Renal cortical epithelial cell (primary cell): ENCODE measurements at places on chromosomes 5 and 9. TPM values are rescaled to one million over a fixed set of nuclear protein-coding genes. Genes with fewer than 3 reads are reported as not detected.
A peak's percentile ranks its signal among the peaks of the same experiment; 100 is the strongest.

The PCDHB4 gene
- 0.35 and 1.4 TPM in 2 replicates for total RNA-seq

The OLFM1 gene
- 0.15 TPM in 1 of 2 replicates, not detected in the other for total RNA-seq

The BSPRY gene
- total RNA-seq, result 0.45 and 22.4 TPM in 2 replicates

- no peak for DNase-seq
Measured at GRCh38 chr5:78648359-78649210, at the start of gene LHFPL2. Gene LHFPL2 (minus strand): TSS chr5:78648772. CDS start chr5:78510213, 138,559 bp downstream.

GRCh38 chr9:23887781-23888180, 61.7 kb upstream of the ELAVL2 start:
- no peak for DNase-seq

- peak; percentile 47 for DNase-seq
Measured at GRCh38 chr9:16191691-16192402, 639.0 kb downstream of the CCDC171 start.

DNA sequence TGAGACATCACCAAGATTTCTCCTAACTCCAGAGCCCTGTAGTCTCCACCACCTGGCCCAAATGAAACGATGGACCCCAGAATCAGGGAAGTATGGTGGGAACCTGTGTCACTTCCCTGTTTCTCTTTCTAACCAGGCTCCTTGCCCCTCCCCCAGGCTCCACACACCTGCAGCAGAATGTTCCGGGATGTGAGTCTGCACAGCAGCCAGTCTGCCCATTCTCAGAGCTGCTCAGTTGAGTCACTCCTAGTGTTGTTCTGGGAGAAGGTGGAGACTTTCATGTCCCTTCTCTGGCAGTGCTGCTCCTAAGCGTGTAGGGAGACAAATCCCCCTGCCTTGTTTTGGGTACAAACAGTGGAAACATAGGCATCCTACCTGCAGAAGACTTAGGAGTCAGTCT, 76.0 kb upstream of the XPA start:
- DNase-seq, result no peak

GRCh38 chr5:87109746-87110145, 157.9 kb upstream of the RASA1 start:
- no peak for DNase-seq

DNA sequence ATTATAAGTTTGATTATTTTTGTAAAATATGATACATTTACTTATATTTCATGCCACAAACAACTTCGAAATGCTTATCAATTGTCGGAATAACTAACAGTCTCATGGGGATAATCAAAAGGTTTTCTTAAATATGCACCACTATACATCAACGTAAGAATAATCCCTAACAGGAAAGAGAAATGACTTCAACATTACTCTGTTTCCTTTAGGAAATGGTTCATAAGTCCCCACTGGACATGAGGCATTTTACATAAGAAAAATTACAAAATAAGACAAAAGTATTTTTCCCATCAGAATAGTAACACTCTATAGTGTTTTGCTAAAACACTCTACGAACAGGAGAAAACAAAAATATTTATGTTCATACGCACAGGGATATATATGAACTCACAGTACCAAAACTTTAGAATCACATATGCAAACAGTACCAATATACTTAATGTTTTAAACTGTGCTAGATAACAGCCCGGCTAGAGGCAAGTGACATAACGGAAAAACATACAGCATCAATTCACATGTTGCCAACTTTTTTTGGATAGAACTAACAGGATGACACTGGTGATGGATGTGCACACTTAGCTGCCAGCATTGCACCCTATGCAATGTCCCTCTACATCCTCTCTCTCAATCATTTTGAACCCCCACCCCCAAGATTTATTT, 120.5 kb downstream of the NFIB start:
- DNase-seq, result no peak

- DNase-seq, result no peak
Measured at GRCh38 chr9:1440256-1440655, 390.1 kb downstream of the DMRT2 start.

DNA sequence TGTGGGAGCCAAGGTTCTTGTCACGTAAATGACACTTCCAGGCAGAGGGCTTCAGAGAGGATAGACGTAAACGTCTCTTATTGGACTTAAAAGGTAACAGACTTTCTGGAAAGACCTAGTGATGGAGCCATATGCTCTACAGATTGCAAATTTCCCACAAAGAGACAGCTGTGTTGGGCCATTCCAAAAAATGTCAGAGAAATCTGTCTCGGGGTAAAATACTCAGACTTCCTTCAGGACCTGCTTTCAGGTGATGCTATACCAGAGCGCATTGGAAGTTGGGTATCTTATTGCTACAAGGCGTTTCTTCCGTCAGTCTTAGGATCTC, 29.2 kb downstream of the PROP1 start:
- no peak for DNase-seq

DNA sequence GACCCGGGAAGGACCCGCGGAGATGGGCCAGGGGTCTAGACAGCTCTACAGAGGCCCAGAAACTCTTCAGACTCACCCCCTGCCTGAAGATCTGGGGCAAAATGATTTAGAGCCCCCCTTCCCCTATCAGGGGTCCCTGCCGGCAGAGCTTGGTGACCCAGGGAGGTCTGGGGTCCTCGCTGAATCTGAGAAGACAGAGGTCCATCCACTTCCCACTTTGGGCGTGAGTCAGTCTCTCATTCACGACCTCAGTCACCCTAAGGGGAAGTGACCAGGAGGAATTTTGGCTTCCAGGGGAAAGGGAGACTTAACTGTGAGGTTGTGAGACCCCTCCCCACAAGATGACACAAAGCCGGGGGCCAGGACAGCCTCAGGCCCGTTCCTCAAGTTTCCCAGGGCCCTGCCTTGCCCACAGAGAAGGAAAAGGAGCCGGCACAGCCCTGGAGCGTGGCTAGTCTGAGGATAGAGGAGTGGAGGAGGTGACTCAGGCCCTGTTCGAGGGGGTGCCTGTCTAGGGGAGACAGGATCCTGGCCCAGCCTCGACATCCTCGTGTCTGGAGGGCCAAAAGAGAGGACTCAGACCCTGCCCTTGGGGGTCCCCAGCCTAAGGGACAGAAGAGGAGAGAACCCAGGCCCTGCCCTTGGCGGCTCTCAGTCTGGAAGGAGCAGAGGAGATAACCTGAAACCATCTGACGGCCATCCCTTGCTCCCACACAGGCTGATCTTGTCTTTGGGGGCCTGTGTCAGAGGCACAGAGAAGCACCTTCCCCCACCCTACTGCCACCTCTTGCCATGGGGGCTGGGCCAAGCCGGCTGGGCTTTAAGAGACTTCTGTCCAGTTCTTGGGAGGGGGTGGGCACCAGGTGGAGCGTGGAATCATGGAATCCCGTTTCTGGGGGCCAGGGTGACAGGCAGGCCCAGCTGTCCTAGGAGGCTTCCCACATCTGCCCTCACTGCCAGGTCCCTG, 889 bp downstream of the PDLIM4 start:
- no peak for DNase-seq

GRCh38 chr5:59800347-59800893, 93.1 kb downstream of the PDE4D start:
- no peak for DNase-seq

DNA sequence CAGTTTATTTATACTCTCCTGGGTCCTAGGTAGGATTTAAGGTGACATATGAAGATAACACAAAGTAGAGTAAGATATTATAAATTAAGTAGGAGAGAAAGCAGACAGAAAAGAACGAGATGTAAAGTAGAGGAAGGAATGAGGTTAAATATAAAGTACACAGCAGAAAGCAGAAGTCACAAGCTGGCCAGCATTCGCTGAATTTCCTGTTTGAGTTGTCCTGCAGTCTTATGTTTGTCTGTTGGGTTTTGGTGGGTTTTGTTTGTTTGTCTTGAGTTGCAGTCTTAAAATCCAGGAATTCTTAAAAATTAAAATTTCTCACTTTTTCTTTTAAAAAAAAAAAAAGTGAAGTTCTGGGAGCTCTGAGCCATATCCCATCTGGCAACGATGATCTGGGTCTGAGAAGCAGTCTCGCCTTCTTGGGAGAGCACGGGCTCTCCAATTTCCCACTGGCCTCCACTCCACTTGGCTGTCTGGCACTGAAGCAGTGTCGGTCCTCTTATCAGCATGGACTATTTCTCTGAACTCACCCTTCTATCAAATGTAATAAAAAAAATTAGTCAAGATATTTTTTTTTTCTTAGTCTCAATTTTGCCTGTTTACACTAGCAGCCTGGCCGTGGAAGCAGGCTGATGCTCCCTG, 2.0 kb downstream of the S100Z start:
- DNase-seq, result no peak

GRCh38 chr5:34550964-34551363, 105.2 kb upstream of the RAI14 start:
- no peak for DNase-seq

GRCh38 chr5:141771562-141771961, 89.5 kb upstream of the ARAP3 start:
- no peak for DNase-seq

DNA sequence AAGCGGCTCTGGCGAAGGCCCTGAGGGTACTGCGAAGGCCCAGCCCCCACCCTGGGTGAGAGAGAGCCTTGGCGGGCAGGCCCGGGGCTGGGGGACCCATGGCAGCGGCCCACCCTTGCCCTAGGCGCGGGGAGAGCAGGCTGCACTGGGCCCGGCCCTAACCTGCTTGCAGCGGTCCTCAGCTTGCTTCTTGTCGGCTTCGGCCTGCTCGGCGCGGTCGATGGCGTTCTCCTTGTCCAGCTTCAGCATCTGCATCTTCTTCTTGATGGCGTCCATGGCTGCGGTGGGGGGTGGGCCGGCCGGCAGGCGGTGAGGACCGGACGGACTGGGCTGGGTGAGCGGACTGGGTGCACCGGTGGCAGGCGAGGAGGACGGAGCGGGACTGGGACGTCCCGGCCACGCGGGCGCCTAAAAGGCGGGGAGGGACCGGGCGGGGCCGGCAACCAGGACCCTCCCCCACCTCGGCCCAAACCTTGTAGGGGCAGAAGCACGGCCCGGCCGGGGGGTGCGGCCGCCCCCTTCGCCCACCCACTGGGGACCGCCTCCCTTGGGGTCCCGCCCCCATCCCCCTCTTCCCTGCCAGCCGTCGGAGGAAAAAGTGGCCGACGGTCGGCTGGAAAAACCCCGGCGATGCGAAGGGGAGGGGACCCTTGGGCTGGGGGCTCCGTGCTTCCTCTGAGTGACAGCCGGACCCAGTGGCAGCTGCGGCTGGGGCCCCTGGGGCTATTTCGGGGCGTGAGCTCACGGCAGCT, at the start of gene TPM2:
TSS of gene TPM2 (minus strand) at position 384 of the 752 bp plus-strand sequence. CDS start at position 276, 108 bp downstream.
- DNase-seq, result no peak

DNA sequence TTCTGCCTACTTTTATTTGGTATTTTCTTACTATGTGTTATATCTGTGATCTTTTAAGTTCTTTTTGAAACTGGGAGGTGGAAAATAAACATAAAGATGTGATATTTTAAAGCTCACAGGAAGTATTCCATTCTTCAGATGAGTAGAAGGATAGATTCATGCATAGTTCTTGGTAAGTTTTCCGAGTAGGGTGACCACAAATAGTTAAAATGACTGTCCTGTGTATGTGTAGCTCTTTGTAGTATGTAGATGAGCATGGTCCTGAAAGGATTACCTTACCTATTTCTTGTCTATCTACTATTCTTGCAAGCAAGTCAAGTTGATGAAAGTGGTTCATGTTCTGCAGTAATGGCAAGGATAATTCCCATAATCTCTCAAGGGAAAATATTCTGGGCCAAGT, 47.7 kb downstream of the SRFBP1 start:
- DNase-seq, result no peak

GRCh38 chr9:79053598-79053997, 518.2 kb upstream of the TLE4 start:
- peak; percentile 2 for DNase-seq

DNA sequence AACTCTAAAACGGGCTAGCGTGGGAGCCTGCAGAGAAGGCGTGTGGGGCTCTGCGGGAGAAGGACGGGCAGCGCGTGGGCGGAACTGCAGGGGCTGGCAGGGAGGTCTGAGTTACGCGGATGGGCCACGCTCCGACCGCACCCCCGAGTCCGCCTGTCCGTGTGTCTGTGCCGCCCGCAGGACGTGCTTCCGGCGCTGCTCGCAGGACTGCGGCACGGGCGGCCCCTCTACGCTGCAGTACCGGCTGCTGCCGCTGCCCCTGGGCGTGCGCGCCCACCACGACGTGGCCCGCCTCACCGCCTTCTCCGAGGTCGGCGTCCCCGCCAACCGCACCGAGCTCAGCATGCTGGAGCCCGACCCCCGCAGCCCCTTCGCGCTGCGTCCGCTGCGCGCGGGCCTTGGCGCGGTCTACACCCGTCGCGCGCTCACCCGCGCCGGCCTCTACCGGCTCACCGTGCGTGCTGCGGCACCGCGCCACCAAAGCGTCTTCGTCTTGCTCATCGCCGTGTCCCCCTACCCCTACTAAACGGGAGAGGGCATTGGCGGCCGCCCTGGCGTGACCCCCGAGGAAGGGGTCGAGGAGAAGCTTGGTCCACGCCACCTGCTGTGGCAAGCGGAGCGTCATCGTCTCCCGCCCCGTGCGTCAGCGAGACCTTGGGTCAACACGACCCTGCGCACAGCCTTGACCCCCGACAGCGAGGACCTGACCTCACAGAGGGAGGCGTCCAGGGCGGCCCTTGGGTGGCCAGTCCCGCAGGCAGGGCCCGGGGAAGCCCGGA, 11.4 kb upstream of the ASS1 start:
- DNase-seq, result no peak

- DNase-seq, result no peak
Measured at GRCh38 chr9:12162181-12162815, 530.9 kb upstream of the TYRP1 start.

DNA sequence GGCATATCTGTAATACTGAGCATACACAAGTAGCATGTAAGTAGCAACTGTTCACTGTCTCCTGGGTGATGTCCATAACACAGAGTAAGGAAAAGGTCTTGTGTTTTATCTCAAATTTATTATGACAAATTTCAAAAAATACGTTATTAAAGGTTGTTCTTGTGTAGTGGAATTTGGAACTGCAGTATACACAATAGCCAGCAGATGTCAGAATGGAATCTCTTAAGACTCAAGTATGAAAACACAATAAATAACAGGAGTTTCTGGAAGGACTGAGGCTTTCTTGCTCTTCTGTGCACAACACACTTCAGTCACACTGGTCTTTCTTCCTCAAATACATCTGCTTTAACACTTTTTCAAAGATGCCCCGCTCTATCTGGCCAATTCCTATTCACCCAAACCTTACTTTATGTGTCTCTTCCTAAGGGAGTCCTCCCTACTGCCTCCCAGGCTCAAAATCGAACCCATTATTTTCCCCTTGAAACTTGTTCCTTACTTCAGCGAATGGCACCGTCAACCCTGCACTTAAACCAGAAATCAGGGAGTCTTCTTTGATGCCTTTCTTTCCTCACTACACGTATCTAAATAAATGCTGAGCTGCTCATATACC, 6.5 kb upstream of the FBXO10 start:
- peak; percentile 83 for DNase-seq

DNA sequence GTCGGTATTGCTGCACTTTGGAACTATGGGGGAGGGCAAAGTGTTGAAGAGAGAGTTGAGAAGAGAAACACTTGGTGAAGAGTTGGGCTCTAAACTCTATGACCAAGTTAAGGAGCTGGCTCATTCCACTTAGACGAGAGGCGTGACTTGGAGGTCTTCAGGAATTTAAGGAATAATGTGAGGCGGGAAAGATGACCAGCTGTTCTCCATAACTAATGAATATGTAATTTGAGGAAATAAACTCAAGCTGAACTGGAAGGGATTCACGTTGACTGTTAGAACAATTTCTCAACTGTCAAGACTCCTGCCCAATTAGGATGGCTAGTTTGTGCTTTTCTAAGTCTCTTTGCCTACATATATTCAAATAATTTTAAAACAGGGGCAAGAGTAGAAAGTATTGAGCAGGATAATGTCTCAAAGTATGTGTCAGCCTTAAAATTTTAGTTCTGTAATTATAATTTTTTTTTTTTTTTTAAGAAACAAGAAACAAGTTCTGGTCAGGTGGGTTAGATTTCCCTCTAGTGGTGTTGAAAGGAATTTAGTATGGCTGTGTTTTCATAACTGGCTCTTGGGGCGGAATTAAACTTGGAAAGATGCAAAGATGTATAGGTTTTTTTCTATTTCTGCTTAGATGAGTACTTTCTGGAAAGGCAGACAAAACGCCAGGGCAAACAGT, 33.4 kb downstream of the TMEM252 start:
- DNase-seq, result peak; percentile 45
